ENCODE measurements at places on chromosomes 12 and 14.

DNA sequence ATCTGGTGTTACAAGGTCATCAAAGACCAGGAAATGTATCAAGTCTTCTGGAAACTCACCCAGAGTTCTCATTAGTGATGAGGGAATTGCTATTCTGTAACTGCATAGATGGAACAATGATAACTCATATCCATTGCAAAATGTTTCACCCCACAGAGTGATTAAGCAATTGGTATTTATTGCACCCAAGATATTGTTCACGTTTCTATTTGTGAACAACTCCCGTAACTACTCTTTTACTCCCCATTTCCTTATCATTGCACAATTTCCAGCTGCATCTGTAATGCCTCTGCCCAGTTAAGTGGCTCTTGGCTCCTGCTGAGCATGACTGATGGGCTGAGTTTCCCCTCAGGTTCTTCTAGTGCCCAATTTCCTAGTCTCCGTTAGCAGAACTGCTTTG is 108.7 kb upstream of the PRICKLE1 start:
- no peak for DNase-seq

DNA sequence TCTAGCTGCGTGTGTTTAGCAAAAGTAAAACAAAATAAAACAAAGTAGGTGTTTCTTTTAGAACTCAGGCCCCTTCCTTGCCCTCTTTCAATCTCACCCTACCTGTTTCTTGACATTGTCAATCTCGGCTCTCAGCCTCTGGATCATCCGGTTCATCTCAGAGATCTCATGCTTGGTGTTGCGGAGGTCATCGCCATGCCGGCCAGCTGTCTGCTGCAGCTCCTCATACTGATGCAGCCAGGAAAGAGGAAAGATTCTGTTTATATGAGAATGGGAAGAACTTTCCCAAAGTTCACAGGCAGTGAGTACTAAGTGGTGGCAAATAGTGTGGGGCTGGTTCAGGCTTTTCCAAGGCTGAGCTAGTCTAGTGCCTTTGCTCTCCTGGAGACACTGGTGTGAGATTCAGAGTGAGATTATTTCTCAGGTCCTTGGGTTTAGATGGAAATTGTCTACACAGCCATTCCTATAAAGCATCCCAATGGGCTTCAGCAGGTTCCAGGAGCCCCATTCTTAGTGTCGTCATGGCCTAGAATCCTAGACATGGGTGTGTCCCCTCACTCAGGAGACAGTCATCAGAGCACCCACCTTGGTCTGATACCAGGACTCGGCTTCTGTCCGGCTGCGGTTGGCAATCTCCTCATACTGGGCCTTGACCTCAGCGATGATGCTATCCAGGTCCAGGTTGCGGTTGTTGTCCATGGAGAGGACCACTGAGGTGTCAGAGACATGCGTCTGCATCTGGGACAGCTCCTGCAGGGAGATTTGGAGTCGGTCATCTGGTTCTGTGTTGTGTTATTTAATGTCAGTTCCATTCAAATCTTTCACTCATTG is 3.0 kb downstream of the KRT5 start:
- DNase-seq: no peak

DNA sequence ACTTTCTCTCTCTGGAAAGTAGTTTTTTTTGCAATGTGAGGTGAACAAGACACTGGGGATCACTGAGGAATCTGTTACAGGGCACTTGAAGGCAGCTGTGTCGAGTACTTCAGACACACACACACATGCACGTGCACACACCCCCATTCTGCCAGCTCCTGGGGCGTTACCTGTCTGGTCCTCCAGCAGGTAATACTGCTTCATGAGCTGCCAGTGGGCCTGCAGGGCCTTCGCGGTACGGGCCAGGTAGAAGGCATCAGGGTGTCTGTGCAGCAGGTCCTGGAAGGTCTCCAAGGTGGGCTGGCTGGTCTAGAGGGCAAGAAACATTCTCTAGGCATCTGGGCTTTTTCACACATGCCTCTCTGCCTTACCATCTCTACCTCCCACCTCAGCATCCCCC is 5.1 kb downstream of the MCRS1 start:
- no peak for DNase-seq

DNA sequence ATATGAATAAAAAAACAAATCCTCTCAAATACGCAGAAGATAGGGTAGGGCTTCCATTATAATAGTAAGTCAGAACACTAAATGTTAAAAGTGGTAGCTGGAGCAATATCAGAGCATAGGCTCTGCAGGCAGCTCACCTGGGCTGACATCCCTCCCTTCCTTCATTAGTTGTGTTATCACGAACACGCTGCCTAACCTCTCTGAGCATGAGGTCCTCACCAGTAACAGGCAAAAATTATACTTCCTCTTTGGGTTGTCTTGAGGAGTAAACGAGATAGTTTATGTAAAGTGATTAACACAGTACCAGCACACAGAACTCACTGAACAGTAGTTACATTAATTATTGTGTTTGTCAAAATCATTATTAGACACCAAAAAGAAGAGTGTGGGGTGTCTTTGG is 154.3 kb downstream of the STXBP6 start:
- no peak for DNase-seq

DNA sequence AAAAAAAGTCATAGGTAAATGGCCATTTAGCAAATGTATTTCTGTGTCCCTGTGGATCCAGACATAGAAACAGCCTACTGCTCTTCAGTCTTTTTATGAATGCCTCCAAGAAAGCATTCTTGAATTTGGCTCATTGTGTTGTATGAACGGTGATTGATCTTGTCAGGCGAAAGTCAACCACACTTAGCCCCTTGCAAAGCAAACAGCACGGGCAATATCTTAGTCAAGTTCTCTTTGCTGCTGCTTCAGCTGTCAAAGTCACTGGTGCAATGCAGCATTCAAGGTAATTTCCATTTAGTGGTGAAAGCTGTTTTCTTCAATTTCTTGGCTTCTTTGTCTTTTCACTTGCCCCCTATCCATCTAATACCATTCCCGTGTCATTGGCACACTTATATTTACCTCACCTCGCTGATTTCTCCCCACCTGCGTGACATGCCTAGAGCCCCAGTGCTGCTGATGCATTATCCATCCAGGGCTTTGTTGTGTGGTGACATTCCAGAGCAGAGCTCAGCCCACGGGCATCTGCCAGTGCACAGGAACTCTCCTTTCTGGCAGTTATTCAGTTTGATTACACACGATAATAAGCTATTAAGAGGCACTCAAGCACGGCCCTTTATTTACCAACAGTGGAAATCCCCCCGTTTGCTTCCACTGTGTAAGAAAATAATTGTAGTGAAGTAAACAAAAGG is 362.3 kb upstream of the NOVA1 start:
- no peak for DNase-seq

DNA sequence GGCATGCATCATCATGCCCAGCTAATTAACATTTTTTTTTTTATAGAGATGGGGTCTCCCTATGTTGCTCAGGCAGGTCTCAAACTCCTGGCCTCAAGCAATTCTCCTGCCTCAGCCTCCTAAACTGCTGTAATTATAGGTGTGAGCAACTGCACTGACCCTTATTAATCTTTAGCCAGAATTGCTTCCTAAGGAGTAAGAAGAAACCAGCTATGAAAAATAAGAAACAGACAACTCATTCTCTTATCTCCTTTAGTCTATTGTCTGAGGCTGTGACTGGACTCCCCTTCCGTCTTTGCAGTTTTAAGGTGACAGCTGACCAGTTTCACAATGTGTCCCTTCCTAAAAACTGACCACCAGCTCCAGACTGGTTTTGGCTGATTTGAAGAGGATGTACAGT is 52.4 kb downstream of the EMP1 start:
- DNase-seq: no peak

DNA sequence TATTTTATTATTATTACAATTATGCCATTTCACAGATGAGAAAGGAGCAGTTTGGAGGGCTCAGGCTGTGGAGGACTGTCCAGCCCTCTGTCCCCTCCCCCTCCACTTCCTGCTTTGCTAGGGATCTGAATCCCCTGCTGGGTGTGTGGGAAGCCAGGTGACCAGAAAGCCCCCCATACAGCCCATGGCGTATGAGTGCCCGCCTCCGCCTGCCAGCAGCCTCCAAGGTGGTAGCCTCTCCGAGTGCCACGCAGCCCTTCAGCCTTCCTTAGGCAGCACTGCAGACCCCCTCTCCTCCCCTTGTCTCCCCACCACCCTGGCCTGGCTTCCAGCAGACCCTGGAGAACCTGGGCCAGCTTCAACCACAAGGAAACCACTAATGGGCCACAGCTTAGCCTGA is 12.6 kb downstream of the DTX1 start:
- DNase-seq: no peak

DNA sequence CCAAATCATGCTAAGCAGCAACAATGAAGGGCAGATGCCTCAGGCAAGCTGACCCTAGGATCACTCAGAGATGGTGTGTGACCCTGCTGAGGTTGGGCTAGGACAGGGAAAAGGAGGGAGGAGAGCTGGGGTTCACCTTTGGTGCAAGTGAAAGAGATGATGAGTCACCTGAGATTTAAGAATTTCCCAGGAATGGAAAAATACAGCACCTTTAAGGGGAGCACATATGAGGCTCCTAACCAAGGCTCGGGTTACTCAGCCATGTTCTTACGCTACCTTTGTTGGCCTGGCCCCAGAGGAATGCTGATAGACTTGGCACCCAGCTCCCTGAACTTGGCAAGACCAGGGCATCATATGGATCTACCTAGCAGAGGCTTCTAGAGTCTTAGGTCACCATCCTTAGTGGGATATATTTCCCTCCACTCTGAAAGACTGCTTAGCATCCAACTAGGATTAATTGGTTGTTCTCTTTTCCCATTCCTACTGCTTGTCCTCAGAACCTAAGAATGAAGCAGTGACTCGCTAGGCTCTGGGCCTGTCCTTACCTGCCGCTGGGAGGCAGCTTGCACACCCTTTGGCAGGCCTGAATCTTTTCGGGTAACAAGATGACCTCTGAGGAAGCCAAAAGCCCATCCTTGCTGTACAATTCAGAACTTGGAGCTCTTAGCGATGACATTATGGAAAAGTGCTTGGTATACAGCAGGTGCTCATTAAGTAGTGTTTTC is 4.0 kb upstream of the NAA25 start:
- no peak for DNase-seq

DNA sequence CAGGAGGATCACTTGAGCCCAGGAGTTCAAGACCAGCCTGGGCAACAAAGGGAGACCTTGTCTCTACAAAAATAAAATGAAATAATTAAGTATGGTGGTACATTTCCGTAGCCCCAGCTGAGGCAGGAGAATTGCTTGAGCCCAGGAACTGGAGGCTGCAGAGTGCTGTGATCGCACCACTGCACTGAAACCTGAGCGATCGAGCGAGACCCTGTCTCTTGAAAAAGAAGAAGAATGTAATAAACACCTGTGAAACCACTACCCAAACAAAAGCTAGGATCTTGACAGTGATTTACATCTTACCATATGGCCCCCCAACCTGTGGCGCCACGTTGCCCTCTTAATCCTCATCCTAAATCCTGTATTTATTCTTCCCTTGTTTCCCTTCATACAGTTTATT is 5.7 kb upstream of the DTX1 start:
- no peak for DNase-seq

DNA sequence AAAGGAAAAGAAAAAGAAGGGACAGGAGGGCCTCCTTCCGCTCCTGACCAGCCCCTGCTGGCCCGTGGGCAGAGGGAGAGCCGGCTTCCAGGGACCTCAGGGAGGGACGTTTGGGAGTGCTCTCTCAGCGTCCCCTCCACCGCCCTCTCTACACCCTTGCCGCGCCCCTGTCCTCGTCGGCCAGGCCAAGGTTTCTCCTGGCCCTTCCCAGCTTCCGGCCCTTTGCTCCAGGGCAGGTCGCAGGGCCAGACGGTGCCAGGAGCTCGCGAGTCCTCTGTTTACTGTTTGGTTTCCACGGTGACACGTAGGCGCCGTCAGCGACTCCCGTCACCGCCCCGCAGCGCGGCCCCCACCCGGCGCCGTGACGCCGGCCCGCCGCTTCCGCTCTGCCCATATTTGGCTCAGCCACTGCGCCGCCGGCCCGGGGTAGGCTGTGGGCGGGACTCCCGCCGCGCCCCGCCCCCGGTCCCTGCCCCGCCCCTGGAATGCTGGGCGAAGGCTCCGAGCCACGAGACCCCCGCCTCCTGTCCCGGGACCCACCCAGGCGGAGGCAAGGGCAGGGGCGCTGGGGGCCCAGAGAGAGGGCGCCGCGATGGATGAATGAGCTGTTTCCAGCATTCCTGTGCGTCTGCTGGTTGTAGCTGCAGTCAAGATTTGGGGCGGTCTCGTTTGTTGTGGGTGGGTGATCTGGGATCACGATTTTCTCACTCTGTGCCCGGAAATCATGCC is 15.5 kb downstream of the FOS start:
- peak; percentile 90 for DNase-seq

- no peak for DNase-seq
Measured at GRCh38 chr12:128476266-128476665, 209.3 kb downstream of the TMEM132C start.

All from hypothalamus (tissue), 51 donors.